ENCODE measurements at places on chromosomes 4 and X.

DNA sequence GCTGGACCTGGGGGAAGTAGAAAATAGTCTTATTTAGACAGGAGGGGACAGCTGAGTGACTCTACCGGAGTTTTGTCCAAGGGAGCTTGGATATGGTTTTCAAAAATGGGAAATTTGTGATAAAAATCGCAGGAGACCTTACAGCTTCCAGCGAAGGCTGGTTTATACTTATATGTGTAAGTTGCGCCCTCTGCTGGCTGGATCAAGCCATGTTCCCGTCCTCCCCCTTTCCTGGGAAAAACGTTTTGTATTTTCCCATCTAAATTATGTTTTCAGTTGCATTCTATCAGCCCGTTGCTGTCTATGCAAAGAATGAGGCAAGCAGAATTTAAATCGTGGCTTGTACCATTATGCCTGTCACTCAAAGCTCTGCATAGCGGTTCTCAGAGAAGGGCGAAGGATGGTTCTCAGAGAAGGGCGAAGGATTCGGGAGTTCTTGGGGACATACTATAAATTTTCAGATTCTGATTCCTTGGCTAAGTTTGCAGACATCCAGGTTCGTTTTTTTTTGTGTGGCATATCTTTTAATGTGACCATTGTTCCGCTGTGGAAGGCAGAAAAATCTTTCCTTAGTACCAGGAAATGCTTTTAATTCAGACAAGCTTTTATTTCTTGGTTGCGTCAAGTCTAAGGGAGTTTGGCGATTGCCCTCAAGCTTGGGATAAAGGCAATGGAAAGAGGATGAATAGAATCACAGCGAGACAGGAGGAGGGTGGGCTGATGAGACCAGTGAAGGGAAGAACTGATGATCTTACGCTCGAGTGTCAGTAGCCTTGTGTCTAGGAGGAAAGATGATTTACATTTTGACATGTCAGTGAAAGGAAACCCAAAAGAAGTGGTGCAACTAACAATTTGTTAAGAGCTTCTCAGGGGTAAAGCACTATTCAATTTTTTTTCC is 128.5 kb upstream of the ARX start:
- DNase-seq: peak; percentile 55

- no peak for DNase-seq
These were observed 46.4 kb downstream of the PRPS1 start for GRCh38 chrX:107674480-107675364.

GRCh38 chr4:41360921-41361793 is 104.4 kb downstream of the UCHL1 start:
- DNase-seq: peak; percentile 36

DNA sequence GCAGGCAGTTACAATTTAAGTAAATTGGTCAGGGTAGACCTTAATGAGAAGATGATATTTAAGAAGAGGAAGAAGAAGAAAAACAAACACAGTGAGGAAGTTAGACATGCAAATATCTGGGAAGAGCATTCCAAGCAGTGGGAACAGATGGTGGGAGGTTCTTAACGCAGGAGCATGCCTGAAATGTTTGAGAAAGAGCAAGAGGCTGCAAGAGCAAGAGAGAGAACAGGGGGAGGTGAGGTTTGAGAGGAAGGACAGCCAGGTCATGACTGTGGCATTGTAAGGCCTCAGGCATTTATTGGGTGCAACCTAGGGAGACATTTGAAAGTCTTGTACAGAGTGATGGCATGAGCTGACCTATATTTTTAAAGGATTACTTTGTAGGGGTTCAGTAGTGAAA is 136.0 kb downstream of the UGT8 start:
- no peak for DNase-seq

GRCh38 chr4:3233391-3234071 is 15.4 kb upstream of the MSANTD1 start:
- DNase-seq: no peak

DNA sequence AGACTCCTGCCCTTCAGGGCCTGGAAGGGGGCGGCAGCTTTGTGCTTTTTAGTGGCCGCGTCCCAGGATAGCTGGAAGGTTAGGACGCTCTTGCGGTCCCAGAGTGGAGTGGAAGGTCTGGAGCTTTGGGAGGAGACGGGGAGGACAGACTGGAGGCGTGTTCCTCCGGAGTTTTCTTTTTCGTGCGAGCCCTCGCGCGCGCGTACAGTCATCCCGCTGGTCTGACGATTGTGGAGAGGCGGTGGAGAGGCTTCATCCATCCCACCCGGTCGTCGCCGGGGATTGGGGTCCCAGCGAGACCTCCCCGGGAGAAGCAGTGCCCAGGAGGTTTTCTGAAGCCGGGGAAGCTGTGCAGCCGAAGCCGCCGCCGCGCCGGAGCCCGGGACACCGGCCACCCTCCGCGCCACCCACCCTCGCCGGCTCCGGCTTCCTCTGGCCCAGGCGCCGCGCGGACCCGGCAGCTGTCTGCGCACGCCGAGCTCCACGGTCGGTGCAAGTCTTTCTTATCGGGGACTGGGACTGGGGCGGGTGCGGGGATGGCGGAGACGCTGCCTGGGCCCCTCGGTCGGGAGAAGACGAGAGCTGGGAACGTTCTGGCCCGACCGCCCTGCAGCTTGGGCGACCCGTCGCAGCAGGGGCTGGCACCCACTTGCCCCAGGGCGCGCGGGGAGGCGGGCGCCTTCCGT is at the start of gene EDNRA:
TSS of gene EDNRA (plus strand) at position 207 of the 686 bp plus-strand sequence. CDS start 4,585 bp downstream, outside the sequence.
- DNase-seq: peak; percentile 48

DNA sequence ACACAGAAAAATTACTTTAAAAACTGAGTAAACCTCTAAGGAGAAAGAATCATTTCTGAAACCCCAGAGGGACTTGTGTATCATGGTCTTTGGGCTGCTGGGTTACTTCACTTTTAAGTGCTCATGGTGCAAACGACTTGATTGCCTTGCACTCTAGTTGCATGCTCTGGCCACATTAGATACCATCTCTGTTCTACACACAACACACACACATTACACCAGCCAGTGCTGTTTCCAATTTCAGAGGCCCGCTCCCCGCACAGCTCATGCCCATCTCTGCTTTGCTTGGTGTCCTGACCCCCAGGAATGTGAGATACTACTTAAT is 2.1 kb downstream of the PPP3CA start:
- no peak for DNase-seq

GRCh38 chr4:172736046-172736445 is 432.6 kb upstream of the GALNT7 start:
- DNase-seq: no peak

DNA sequence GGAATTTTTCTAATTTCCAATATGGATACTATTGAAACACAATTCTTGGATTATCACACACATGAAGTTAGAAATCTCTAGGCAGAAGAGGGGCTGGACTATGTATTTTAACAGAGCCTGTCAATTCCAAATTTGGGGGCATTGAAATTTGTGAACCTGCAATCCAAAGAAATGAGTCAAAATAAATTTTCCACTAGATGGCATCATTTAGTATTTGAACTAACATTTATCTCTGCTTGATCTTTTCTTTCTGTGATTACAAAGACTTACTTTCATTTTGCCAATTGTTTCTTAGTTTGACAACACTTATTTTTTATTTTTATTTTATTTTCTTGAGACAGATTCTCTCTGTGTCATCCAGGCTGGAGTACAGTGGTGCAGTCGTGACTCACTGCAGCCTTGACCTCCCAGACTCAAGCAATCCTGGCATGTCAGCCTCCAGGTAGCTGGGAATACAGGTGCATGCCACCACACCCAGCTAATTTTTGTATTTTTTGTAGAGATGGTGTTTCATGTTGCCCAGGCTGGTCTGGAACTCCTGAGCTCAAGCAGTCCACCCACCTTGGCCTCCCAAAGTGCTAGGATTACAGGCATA is 2.7 kb upstream of the PYURF start:
- DNase-seq: no peak
